ENCODE measurements at places on chromosomes 13 and 19. TPM values are rescaled to one million over a fixed set of nuclear protein-coding genes. Genes with fewer than 3 reads are reported as not detected.

GRCh38 chr13:50635504-50635903, 208.0 kb downstream of the DLEU7 start:
- DNase-seq = no peak
- no peaks in the 10 kb centered on the region for H3K27me3 ChIP-seq
- no peak overlapping the region for H3K4me3 ChIP-seq
- H3K36me3 ChIP-seq = no peaks in the 10 kb centered on the region

VSTM2B gene
- total RNA-seq = not detected

GRCh38 chr13:85386424-85386823, 412.8 kb downstream of the SLITRK6 start:
- no peak for DNase-seq
- no peaks in the 10 kb centered on the region for H3K36me3 ChIP-seq
- no peak overlapping the region for H3K27ac ChIP-seq
- H3K27me3 ChIP-seq = no peaks in the 10 kb centered on the region
- H3K4me1 ChIP-seq = no peaks in the 10 kb centered on the region

SHANK1 gene
- 0.04 TPM for total RNA-seq

S1PR4 gene
- total RNA-seq = 42.7 TPM

LHB gene
- total RNA-seq = not detected

DNA sequence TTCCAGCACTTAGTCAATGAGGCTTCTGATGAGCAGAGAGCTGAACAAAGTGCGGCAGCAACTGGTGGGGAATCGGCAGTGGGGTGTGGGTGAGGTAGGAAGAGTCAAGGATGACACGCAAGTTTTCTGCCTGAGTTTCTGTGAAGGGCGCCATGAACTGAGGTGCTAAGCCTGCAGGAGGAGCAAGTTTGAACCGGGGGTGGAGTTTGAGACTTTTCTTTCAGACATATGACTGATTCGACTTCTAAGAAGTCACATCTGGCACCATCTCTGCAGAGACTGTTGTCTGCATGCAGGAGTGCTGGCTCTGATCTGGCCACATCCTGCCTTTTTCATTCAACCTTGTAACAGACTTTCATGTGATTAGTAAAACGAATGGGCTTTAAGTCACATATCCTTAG, 14.8 kb upstream of the GPI start:
- no peaks in the 10 kb centered on the region for H3K27me3 ChIP-seq
- peaks cover 18% of the 10 kb centered on the region for H3K4me1 ChIP-seq
- peaks cover 7% of the 10 kb centered on the region for H3K36me3 ChIP-seq
- H3K27ac ChIP-seq = peak overlapping the region; percentile 80
- peak; percentile 56 for DNase-seq
- H3K4me3 ChIP-seq = peak overlapping the region; percentile 5

ESD gene
- 142 TPM for total RNA-seq

CD33 gene
- 0.62 TPM for total RNA-seq

NPHS1 gene
- 0.49 TPM for total RNA-seq

GRCh38 chr13:98685146-98685545, 67.3 kb downstream of the SLC15A1 start:
- no peak for DNase-seq
- H3K27me3 ChIP-seq = peaks cover 4% of the 10 kb centered on the region
- no peak overlapping the region for H3K4me3 ChIP-seq

GRCh38 chr19:5958851-5959122, 19.2 kb downstream of the RANBP3 start:
- peaks cover 84% of the 10 kb centered on the region for H3K4me1 ChIP-seq
- DNase-seq = no peak
- H3K36me3 ChIP-seq = peaks cover 22% of the 10 kb centered on the region

DNA sequence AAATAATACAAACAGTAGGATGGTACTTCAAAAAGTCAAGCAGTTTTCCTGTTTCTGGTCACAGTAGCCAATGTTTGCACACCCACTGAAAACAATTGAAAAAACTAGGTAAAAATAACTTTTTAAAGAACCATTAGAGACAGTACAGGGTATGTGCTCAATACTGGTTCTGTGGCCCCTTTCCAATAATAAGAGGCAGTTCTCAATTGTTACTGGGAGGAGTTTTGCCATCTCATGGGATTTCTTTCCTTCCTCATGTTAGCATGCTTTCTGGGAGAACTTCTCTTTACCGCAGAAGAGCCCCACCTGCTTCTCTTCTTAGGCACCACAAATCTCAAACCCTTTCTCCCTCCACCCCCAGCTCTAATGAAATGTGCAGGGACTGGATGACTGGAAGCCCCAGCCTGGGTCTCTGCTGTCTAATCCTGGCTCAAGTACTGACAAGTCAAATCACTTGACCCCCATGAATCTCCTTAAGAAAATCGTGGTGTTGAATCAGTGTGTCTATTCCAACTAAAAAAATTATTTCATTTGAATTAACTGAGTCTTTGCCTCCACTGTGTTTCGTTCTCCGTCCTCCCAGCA, 14.6 kb downstream of the METTL21C start:
- no peak overlapping the region for H3K4me3 ChIP-seq
- peaks cover 18% of the 10 kb centered on the region for H3K36me3 ChIP-seq
- no peaks in the 10 kb centered on the region for H3K27me3 ChIP-seq
- no peak overlapping the region for H3K27ac ChIP-seq
- no peak for DNase-seq

PLK5 gene
- total RNA-seq = not detected

DNA sequence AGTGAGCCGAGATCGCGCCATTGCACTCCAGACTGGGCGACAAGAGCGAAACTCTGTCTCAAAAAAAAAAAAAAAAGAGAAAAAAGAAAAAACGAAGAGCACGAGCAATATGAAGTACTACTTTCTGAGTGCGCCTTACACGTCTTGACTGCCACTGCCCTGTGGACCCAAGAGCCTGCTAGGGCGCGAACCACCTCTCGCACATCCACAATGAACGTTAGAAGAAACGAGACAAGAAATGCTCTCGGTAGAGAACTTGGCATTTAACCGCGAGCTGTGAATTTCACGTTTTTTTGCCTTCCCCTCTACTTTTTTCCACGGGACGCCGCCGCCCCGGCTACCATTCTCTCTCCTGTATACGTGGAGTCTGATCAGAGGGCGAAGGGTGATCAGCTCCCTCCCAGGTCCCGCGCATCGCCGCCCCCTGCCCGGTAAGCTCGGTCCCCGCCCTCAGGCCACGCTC, 454 bp downstream of the TIMM44 start:
- peaks cover 37% of the 10 kb centered on the region for H3K4me1 ChIP-seq
- peaks cover 19% of the 10 kb centered on the region for H3K36me3 ChIP-seq
- H3K27ac ChIP-seq = peak overlapping the region; percentile 100

DNA sequence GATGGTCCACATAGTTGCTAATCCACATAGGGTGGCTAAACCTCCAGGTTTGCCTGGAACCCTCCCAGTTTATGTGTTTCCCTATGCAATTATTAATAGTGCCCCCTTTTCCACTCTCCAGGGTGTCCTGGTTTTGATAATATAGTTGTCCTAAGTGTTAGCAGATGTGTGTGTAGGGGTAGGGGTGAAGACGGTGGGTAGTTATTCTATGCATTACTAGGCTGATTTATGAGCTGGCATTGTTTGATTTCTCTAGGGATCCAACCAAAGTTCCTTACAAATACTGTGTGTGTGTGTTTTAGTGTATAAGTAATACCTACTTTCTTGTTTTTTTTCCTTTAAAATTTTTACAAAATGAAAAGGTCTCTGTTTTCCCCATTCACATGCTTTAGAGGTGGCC, 21.1 kb downstream of the GTF2F2 start:
- H3K4me3 ChIP-seq = no peak overlapping the region
- H3K4me1 ChIP-seq = peaks cover 5% of the 10 kb centered on the region
- DNase-seq = no peak
- peaks cover 24% of the 10 kb centered on the region for H3K36me3 ChIP-seq

- H3K27ac ChIP-seq = no peak overlapping the region
- DNase-seq = no peak
- H3K27me3 ChIP-seq = peaks cover 40% of the 10 kb centered on the region
- H3K4me3 ChIP-seq = no peak overlapping the region
- peaks cover 16% of the 10 kb centered on the region for H3K4me1 ChIP-seq
Observed at GRCh38 chr13:33289966-33290365, 4.4 kb upstream of the STARD13 start.

- H3K36me3 ChIP-seq = no peaks in the 10 kb centered on the region
- H3K4me1 ChIP-seq = no peaks in the 10 kb centered on the region
Observed at GRCh38 chr13:39588384-39588783, 14.6 kb downstream of the LHFPL6 start.

DNA sequence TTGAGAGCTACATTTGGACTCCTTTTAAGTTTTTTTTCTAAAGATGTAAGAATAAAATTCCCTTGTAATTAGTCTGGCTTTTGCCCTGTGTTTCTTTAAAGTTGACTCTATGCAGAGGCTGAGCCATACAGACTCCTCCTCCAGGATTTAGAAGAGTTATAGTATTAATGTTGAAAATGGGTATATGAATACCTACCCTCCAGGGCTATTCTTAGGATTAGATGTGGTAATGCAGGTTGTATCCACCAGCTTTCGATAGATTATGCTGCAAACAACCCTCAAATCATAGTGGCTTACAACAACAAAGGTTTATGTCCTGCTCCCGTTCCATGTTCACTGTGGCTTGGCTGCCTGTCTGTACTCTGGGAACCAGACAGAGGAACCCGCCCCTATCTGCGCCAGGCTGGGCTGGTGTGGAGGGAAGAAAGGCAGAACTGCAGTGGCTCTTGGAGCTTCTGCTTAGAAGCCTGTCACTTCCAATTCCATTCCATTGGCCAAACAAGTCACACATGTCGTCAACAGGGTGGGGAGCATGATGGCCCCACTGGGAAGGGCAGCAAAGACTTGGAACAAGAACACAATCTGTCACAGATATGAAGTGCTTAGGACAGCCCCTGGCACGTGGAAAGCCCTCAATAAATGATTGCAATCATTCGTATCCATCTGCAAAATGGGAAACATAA, 290.8 kb downstream of the FOXO1 start:
- no peak overlapping the region for H3K4me3 ChIP-seq
- peaks cover 28% of the 10 kb centered on the region for H3K4me1 ChIP-seq
- no peak overlapping the region for H3K27ac ChIP-seq
- H3K27me3 ChIP-seq = no peaks in the 10 kb centered on the region
- DNase-seq = no peak

CYP4F11 gene
- total RNA-seq = not detected

ZNF556 gene
- total RNA-seq = not detected

GRCh38 chr13:63696055-63696454, 2280.4 kb upstream of the PCDH20 start:
- no peak overlapping the region for H3K27ac ChIP-seq
- no peaks in the 10 kb centered on the region for H3K36me3 ChIP-seq
- no peaks in the 10 kb centered on the region for H3K27me3 ChIP-seq
- H3K4me1 ChIP-seq = no peaks in the 10 kb centered on the region
- DNase-seq = no peak

CHMP2A gene
- 76.9 TPM for total RNA-seq

CGB3 gene
- total RNA-seq = not detected

PLA2G4C gene
- total RNA-seq = 2.5 TPM

YJEFN3 gene
- 5.7 TPM for total RNA-seq

DNA sequence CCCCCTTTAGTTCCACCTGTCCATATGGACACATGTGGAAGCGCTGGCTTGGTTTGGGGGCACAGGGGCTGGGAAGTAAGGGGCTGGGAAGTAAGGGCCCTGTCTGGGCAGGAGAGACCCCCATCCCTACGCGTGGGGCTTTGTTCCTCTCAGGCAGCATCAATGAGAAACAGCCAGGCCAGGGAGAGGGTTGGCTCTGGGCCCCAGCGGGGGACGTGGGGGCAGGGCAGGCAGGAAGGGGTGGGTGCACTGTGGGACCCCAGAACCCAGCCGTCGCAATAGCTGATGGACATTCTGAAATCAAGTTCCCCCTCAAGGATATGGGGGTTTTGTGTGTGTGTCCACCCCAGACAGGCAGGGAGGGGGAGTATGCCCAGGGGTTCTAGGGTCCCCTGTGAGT, 1.2 kb downstream of the NCAN start:
- peaks cover 5% of the 10 kb centered on the region for H3K4me1 ChIP-seq
- H3K4me3 ChIP-seq = no peak overlapping the region
- no peaks in the 10 kb centered on the region for H3K36me3 ChIP-seq
- peaks cover 77% of the 10 kb centered on the region for H3K27me3 ChIP-seq
- H3K27ac ChIP-seq = no peak overlapping the region

DNA sequence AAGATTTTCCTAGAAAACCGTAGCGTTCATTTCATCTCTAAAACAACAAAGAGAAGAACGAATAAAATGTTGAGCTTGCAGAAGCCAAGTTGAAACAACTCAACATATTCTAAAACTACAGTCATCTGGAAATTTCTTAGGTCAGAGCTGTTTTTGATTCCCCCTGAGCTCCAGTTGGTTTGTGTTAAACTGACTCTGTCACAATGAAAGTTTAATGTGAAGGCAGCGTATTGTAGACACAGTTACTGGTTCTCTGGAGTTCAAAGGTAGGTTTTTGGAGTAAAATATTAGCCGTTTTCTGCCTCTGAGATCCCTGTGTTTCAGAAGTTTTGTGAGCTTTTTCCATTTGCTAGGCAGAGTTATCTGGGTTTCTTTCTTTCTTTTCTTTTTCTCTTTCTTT, 2.2 kb downstream of the ARHGEF7 start:
- DNase-seq = no peak
- H3K27ac ChIP-seq = no peak overlapping the region
- no peak overlapping the region for H3K4me3 ChIP-seq

DNA sequence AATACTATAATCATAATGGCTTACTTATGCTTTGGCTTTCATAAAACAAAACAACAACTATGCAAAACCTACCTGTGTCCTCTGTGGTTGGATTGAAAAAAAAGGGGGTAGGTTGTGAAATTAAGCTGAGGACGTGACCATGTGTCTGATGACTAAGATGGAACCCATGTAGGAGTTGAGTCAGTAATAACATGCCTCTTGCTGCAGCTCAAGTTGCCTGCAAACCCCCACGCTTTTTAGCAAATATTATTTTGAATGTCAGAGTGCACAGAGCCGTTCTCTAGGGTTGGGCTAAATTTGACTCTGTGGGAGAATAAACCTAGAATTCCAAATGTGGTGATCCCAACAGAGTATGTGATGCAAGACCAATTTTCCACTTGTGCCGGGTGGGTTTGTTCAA, 209.3 kb downstream of the KCNRG start:
- H3K36me3 ChIP-seq = no peaks in the 10 kb centered on the region
- DNase-seq = peak; percentile 23
- H3K27me3 ChIP-seq = peaks cover 16% of the 10 kb centered on the region
- H3K27ac ChIP-seq = no peak overlapping the region
- H3K4me3 ChIP-seq = no peak overlapping the region

DNA sequence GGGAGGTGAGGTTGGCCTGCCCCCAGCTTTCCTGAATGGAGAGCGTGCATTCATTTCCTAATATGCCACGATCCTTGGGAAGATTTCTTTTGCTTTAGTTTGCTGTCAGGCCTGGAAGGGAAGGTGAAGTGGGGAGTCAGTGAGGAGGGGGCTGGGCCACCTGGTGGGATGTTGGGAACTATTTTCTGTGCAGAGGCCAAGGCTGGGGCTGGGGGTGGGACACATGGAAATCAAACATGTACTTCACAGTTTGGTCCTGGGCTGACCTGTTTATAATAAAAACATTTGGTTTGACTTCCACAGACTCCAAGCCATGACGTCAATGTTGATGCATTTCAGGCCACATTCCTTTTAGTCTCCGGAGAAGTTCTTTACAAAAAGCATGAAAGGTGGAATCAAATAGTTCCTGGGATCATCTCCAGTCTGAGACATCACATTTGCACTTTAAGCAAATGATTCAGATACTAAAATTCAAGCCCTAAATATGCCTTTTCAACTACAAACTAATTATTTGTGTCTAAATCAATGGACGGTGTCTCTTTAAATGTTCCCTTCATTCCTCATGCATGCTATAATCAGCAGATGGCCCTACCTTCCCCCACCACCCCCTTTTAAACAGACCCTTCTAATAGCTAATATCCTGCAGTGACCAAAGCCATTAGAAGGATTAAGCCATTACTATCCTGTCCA, 41.5 kb upstream of the MEDAG start:
- DNase-seq = no peak
- no peaks in the 10 kb centered on the region for H3K36me3 ChIP-seq
- peaks cover 19% of the 10 kb centered on the region for H3K27me3 ChIP-seq
- peaks cover 4% of the 10 kb centered on the region for H3K4me1 ChIP-seq
- no peak overlapping the region for H3K27ac ChIP-seq
- no peak overlapping the region for H3K4me3 ChIP-seq

B3GLCT gene
- 3.7 TPM for total RNA-seq

Data from activated naive CD8-positive, alpha-beta T cell treated with anti-CD3 and anti-CD28 coated beads for 36 hours (primary cell).